ENCODE measurements at places on chromosomes 13 and 19.
A peak's percentile ranks its signal among the peaks of the same experiment; 100 is the strongest.

GRCh38 chr19:3986260-3987041 lies 1.2 kb upstream of the EEF2 start:
- no peak for DNase-seq

GRCh38 chr19:19551853-19552192 lies 13.8 kb downstream of the CILP2 start:
- DNase-seq, result no peak

- no peak for DNase-seq
These were observed 73.8 kb upstream of the OLFM4 start for GRCh38 chr13:52954838-52955237.

DNA sequence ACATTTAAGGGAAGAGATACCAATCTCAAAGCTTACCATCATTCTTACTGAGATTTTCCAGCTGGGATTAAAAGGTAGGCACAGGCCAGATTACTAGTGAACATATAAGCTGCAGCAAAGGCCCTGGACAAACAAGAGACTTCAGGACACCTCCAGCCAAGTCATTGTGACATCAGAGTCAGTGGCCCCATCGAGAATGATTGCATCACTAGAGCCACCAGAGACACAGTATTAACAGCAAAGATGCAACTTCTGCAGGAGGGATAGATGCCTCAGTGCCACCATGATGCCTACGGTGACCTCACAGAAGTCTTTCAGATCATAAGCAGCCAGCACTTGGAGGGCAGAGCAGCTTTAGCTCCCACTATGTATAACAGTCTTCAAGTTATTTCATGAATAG lies 8.6 kb downstream of the RUBCNL start:
- DNase-seq, result no peak

DNA sequence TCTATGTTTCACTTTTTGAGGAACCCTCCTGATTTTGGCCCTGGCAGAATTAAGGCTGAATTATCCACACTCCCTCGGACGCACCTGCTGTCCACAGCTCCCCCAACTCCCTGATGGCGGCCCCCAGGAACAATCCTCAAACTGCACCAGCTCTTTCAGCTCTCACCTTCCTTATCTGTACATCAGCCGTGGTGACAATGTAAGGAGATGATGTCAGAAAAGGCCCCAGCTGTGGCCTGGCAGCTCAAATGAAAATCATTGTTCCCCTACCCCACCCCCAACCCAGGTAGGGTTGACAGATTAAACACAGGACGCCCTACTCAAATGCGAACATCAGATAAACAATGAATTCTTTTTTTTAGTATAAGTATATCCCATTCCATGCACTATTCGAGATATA lies 35.0 kb upstream of the KLF2 start:
- DNase-seq, result no peak

GRCh38 chr19:3184847-3185460 lies 776 bp upstream of the NCLN start:
- DNase-seq, result peak; percentile 24

DNA sequence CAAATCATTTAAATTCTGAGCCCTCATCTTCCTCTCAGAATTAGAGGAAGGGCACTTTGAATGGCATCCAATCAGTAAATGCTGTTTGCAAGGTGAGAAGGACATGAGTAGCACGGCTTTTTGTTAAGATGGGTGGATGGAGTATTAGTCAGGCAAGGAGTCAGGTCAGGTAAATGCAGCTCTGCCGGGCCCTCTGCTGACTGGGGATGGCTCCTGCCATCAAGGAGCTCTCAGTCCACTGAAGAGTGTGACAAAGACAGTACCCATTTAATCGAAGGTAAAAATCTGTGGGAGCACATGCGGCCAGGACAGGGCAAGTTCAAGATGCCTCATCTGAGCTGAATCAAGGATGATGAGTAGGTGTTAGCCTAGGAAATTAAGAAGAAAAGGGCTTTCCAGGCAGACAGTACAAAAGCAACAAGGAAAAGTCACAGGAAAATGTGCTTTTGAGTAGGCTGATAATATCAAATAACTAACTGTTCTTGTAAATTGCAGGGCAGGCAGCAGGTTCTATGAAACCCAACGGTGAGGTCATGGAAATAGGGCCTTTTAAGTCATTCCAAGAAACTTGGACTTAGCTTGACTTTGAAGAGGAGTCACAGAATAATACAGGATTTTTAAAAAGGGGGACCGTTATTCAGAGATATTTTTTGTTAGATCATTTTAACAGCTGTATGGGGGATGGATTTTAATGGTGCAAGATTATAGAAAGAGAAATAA lies 670.5 kb upstream of the ARGLU1 start:
- no peak for DNase-seq

GRCh38 chr19:8132858-8133458 lies 16.4 kb downstream of the FBN3 start:
- DNase-seq, result no peak

Measured in AG09319 (cell line).